Activated CD4-positive, CD25-positive, alpha-beta regulatory T cell (primary cell): ENCODE measurements at places on chromosomes 12 and 14.

DNA sequence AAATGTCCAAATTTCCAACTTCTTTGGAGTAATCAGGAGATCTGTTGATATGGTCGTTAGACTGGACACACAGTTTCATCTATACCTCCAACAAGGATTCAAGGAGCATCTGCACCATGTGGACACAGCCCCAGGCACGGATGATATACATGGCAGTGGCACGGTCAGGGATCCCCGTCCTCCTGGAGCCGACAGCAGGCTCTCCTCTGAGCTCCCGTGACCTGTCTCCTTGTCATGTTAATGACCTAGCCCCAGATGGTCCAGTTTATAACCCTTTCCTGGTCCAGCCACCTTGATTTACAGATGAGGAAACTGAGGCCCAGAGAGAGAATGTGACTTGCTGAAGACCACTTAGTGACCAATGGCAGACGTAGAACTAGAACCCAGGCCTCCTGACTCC is 16.5 kb upstream of the SERPINA4 start:
- no peak for DNase-seq

DNA sequence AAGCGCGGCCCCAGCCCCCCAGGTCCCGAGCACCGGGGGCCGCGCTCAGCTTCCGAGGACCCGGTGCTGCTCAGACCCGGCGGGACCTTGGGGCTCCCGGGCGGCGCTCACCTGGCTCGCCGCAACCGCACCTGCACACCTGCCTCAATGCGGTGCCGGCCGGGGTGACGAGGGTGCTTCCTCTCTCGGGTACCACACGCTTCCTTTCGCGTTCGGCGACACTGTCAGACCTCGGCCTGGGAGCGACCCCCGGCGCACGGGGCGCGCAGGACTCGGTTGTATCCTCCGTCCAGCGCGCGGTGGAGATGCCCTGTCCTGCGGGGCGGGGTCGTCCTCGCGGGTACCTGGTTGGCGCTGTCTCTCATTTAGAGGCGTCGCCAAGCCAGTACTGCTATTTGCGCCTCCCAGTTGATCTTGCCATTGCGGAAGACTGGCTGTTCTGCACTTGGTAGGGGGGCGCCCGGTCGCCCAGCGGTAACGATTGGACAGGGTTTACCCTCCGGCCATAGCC is 718 bp downstream of the PACS2 start:
- no peak for DNase-seq

GRCh38 chr12:85413266-85413665 is 133.2 kb downstream of the ALX1 start:
- no peak for DNase-seq

DNA sequence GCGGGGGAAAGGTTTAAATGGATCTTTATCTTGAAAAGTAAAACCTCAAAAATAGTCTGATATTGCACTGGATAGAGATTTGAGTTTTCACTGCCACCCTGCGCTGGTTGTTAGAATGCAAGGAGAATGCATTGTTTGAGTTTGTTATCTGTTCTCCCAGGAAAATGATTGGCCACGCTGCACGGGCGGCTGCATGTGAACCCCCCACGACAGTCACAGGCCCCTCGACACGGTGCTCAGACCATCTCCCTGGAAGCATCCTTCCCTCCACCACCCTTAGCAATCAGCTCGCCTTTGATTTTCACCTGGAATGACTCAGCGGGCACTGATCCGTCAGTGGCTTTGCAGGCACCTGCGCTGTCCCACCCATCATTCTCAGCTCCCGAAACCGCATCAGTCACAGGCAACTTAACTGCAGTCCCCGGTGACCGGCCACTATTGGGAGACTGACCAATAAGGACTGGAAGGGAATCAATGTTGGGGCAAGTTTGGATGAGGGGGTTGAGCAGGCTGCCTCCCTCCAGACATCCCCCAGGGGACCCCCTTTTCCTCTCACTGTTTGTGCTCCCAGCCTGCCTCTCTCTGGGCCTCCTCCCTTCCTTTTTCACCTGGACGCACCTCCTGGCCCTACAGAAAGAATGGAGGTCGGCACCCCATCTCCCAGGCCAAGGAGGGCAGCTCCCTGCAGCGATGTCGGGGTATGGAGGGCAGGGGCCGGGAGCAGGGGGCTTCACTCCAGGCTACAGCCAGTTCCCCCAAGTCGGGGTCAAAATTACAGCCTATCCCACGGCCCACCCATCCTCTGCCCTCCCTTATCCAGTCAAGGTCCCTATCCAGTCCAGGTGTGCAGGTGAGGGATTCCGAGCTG is 28.5 kb upstream of the C14orf180 start:
- DNase-seq, result no peak

GRCh38 chr14:54572316-54572715 is 5.4 kb downstream of the SAMD4A start:
- no peak for DNase-seq
